ENCODE measurements at places on chromosomes 6 and 20. TPM values are rescaled to one million over a fixed set of nuclear protein-coding genes. Genes with fewer than 3 reads are reported as not detected.

GRCh38 chr6:79954849-79955248 is 7.5 kb upstream of the ELOVL4 start:
- no peak for DNase-seq

DNA sequence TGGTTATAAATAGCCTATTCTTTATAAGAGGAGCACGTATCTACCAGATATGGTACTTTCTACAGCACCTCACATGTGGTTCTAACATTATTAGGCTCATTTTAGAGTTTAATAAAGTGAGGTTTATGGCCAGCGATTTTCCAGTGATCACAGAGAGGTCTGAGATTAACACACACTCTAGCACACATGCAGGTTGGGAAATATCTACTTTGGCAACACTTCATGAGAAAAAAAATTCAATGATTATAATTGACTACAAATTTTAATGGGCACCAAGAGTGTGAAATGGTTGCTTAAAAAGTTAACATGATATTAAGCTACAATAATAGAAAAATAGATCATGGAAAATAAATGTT is 693 bp upstream of the KLHL31 start:
- DNase-seq: no peak

- peak; percentile 88 for DNase-seq
Observed at GRCh38 chr6:109690373-109690736, 647 bp downstream of the AK9 start.

DNA sequence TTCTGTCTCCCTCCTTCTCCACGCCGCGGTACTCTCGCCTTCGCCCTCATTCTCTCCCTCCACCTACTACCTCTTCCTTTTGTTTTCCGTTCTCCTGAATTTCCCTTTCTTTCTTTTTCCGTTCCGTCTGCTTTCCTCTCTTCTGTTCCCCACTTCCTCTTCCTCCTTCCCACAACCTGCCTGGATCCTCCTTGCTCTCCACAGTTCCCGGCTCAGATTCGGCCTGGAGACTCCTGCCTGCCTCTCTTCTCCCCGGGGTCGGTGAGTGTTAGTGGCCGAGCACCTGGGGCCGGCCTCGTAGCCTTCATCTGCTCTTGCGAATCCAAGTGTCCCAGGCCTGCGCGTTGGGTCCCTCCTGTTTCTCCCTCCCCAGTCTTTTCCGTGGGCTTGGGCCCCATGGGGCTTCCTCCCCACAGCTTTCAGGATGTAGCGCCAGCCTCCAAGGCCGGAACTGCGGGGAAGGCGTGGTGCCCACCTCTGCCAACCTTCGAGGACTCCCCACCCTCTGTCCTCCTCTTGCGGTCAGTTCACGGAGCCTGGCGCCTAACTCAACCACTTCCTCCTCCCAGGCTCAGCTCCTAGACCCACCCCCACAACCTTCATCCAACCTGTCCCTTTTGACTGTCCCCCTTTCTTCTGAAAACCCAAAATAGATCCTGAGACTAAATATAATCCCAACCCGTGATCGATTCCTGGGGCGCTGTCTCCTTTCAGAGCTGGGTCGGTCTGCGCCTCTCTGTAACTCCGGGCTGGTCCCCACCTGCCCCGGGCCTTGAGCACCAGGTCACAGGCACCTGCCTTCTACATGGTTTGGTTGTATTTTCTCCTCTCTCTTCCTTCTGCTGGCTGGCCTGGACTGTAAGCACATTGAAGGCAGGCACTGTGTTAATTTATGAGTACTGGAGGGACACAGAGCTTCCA is 6.8 kb downstream of the NRN1 start:
- DNase-seq: no peak

GRCh38 chr6:159594750-159595117 is 98.3 kb downstream of the SOD2 start:
- DNase-seq: no peak

RHAG gene
- total RNA-seq: not detected

GRCh38 chr6:75498862-75499261 is 5.3 kb upstream of the FILIP1 start:
- DNase-seq: no peak

- no peak for DNase-seq
Observed at GRCh38 chr6:111076024-111076695, 11.1 kb upstream of the SLC16A10 start.

GRIK2 gene
- not detected for total RNA-seq

DNA sequence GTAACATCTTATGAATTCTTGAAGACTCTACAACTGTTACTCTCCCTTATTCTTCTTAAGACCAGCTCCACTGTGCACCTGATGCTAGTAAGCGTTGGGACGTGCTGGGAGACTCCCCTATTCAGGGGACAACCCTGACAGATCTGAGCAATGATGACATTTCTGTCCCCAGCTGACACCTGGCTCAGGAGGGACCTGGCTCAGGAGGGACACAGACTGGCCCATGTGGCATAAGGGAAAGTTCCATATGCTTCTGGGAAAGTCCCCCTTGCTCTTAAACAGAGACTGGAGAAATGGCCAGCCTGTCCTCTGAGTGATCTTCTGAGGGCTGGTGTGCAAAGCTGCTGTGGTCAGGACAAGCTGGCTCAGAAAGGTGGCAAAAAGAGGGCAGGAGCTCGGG is 10.0 kb upstream of the CD93 start:
- no peak for DNase-seq

DNA sequence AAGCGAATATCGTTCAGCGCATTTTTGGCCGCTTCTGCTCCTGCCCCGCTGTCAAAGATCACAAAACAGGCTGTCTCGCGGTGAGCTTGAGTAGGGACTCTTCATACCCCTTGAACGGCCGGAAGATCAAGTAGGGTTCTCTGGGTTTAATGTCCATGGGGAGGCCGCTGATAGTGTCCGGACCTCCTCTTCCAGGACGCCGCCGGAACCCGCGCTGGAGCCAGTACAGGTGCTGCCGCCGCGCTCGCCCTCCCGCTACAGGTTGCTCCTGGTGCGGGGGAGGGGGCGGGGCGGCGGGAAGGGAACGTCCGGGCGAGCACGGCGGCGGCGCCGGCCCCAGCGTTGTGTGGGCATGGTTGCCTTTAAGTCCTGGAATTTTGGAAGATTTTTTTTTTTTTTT is 67.4 kb downstream of the KHDC1L start:
- DNase-seq: no peak

DNA sequence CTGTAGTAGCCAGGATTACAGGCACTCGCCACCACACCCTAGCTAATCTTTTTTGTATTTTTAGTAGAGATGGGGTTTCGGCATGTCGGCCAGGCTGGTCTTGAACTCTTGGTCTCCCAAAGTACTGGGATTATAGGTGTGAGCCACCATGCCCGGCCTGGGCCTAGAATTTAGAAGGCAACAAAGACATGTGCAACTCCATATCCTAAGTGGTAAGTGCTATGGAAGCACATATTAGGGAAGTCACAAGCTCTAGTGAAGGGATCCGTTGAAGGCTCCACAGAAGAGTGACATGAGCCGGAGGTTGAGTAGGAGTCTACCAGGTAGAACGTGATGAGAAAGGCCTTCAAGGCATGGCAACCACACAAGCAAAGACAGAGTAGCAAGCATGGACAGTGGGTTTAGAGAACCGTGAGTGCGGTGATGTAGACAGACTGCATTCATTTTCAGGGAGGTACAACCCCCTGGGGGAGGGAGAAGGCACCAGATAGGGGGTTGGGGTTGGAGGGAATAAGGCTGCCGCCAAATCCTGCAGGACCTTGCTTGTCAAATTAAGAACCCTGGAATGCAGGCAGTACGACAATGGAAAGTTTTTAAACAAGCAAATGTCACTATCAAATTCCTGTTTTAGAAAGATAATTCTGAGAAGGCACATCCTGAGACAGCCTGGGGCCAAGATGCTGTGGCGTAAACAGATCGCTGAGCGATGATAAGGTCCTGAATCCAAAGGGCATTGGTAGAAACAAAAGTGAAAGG is 50.2 kb downstream of the ARHGAP18 start:
- no peak for DNase-seq

DNA sequence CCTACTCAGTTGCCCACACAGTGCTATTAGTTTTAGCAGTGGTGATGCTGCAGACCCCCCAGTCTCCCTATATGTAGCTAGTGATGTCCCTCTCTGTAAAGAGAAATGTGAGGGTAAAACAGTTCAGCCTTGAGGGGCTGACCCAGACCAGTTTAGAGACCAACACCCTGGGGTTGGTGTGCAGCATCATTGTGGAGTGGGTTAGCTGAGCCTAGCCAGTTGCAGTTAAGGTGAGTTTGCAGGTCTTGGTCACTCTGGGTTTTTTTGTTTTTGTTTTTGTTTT is 401 bp upstream of the B3GALT4 start:
- no peak for DNase-seq

- DNase-seq: no peak
Observed at GRCh38 chr6:13178107-13178506, 150.2 kb downstream of the TBC1D7 start.

DNA sequence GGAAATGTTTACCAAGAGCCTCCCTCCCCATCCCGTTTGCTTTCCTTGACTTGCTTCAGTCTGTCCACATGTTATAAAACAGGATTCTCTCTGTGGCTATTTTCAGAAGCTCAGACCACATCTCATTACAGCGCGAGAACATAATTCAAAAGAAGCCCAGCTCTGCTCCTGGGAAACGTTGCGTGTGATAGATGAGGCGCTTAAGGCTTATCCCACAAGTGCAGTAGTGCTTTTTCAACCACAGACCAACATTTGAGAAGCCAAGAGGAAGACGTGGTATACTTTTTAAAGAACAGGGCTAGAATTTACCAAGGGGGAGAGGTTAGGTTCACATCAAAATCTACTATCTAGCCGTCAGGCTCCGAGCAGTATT is 239.5 kb downstream of the SLC24A3 start:
- DNase-seq: no peak

- no peak for DNase-seq
Observed at GRCh38 chr20:11807054-11808048, 110.3 kb upstream of the BTBD3 start.

WFDC9 gene
- total RNA-seq: not detected

SHLD1 gene
- total RNA-seq: 3.1 TPM

CPNE5 gene
- 2.8 TPM for total RNA-seq

DNA sequence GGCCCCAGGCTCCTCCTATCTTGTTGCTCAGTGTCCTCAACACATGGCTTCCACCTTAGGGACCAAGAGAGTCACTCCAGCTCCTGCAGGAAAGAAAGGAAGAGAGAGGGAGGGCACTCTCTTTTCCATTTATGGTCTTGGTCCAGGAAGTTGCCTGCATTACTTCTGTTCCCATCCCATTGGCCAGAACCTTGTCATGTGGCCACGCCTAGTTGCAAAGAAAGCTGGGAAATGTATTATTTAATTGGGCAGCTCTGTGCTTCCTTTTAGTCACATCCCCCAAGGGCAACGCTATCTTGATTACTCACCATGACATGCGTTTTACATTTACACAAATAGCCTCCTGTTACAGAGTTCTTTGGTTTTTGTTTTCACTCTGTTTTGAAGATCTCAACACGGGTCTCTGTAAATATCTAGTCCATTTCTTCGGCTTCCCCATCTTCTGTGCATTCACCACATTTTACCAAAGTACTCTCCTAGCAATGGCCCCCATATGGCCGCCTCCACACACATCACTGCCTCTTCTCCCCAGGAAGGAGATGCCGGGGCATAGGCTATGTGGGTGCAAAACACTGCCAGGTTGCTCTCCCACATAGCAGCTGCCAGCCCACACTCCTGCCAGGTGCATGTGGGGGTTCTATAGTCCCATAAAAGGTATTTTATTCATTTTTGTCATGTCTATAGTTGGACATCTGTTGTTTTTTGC is 35.7 kb upstream of the ZMYND8 start:
- DNase-seq: no peak

OR14J1 gene
- not detected for total RNA-seq

CNBD2 gene
- 2.9 TPM for total RNA-seq

GRCh38 chr20:33490934-33491656 is 1.2 kb downstream of the CBFA2T2 start:
- no peak for DNase-seq

- no peak for DNase-seq
Observed at GRCh38 chr6:86969573-86969972, 32.2 kb downstream of the HTR1E start.

DNA sequence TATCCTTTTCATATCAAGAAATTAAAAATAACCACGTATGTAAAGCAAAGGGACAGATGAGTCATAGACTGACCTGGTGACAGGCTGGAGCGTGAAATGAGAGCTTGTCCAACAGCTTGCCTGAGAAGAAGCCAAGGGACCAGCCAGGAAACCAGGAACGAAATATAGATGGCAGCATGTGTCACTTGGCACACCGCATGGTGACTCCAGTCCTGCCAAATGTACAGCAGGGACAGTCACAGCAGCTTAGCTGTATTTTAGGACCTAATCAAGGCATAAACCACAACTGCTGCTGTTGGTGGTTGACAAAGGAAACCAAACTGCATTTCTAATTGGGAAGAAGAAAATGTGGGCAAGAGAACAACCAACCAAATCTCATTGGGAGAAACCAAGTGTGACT is 755.0 kb downstream of the TFAP2A start:
- no peak for DNase-seq

EEF1A2 gene
- total RNA-seq: 1.2 TPM

DNA sequence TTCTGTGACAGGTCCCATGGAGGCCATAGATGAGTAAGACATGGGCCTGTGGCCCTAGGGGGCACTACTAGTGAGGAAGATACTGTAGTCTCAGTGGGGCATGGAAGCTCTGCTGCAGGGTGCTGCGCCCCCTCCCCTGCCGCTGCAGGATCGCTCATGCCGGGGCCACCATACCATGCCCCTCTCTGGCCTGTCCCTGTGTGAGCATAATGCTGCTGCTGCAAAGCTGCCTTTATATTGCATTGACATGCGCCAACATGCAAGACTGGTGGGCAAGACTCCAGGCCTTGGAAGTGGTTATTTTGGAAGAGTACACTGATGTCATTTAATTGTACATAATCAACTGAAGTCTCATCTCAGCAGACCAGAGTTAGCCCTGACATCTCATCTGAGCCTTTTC is 60.0 kb downstream of the TOX2 start:
- no peak for DNase-seq

DNA sequence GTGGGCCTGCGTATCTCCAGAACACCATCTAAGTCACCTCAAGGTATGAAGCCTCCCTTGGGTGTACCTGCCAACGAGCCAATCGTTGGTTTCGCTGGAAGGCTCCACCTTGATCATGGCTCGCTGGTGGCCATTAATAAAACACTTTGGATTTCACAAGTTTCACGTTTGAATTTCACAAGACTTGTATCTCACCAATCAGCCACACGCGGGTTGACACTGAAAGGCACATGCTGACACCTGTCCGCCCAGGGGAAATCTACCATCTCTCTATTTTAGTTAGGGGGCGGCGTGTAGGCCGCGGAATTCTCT is 586 bp upstream of the HMGA1 start:
- no peak for DNase-seq

THBS2 gene
- total RNA-seq: 270 TPM
